ENCODE measurements at places on chromosomes 13 and 19. TPM values are rescaled to one million over a fixed set of nuclear protein-coding genes. Genes with fewer than 3 reads are reported as not detected.

Gene ETV2
- total RNA-seq, result 2.5 TPM

Gene ZNF563
- not detected for total RNA-seq

Gene DLEU7
- not detected for total RNA-seq

Gene LHB
- total RNA-seq, result not detected

Gene LMTK3
- total RNA-seq, result 2.1 TPM

Gene CYP4F12
- total RNA-seq, result 2.0 TPM

Gene CD79A
- total RNA-seq, result 0.32 TPM

Gene URI1
- total RNA-seq, result 89.4 TPM
